Cortex of kidney (tissue), 1 donor: ENCODE measurements at places on chromosomes 3 and 15.

- DNase-seq, result no peak
Measured at GRCh38 chr3:102180280-102180931, 254.4 kb upstream of the ZPLD1 start.

DNA sequence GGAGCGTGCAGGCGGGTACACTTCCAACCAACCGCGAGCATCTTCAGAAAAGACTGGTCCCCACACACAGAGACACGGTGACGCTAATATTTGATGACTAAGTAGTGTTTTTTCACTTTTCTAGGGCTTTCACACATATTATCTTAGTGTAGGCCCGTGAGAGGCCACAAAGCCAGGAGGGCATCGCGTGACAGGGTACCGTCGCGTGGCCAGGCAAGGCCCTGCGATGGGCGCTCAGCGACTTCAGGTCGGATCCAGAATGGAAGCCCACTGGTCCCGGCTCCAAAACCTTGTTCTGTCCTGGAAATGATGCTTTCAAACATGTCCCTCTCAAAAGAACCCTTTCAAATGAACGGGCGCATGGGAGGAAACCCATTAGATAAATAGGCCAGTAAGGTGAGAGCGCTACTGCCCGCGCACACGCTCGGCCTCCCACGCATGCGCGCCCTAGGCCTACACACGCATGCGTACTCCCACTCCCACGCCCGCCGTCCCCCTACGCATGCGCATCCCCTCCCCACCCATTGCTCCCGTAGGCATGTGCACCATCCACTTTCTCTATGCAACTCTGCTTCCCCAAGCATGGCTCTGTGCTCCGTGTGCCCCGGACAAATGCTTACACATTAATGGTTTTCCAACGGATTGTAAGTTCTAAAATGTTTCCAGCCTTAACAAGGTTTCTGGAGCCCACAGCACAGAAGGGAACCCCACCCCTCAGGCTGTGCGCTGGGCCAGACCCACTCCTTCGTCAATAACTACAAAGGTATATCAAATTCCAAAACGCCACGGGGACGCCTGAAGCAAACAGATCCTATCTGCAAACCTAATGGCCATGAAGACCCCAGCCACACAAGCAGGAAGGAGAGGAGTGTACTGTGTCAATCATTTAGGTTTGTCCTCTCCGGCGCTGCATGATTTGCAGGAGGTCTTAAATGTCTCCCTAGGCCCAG is 72.1 kb downstream of the OCA2 start:
- no peak for DNase-seq

DNA sequence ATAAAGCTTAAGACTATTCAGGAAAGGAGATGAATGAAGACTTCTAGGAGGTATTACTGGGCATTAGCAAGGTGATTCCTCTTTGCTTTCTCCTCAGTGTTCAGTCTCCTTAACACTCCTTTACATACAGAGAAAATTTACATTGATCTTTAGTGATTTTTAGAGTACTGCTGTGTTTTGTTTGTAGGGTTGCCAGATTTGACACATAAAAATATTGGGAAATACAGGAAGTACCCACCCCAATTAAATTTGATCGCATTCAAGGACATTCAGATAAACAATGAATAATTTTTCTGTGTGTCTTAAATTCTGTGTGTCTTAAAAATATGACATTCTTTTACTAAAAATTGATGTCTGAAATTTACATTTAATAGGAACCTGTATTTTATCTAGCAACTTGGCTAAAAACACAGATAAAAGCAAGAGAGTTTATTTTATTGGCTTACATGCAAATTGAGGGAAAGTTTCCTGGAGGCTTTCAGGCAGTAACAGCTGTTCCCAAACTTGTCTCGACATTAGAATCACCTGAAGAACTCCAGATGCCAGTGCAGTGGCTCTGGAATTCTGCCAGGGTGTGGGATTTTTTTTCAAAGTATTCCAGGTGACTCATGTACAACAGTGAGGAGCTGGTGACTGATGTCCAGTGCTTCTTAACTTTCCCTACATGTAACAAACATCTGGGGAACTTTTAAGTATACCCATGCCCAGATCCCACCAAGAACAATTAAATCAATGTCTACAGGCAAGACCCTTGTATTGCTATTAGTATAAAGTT is 23.4 kb upstream of the PLOD2 start:
- DNase-seq, result no peak

DNA sequence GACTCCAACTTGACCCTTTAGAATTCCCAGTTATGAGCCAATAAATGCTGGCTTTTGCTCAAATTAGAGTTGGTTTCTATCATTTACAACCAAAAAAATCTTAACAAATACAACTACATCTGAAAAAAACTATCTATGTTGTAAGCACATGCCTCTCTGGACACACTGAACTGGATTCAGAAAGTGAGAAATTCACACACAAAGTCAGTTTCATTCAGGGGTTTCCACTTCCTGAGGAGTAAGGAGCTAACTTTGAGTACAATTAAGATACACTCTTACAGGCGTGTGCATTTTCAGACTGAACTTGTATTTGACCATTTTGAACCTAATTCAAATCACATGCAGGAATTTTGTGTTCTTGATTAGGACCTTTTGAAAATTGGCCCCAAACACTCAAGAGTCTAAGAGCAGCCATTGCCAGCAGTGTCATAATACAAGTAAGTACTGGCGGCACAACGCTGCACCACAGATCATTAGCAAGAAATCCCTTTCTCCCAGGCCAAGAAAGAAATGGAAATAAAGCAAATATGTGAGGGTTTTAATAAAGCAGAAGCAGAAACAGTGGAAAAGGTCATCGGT is 31.2 kb downstream of the LINS1 start:
- no peak for DNase-seq

GRCh38 chr3:122927726-122928125 is 99.8 kb downstream of the SEMA5B start:
- DNase-seq, result no peak

DNA sequence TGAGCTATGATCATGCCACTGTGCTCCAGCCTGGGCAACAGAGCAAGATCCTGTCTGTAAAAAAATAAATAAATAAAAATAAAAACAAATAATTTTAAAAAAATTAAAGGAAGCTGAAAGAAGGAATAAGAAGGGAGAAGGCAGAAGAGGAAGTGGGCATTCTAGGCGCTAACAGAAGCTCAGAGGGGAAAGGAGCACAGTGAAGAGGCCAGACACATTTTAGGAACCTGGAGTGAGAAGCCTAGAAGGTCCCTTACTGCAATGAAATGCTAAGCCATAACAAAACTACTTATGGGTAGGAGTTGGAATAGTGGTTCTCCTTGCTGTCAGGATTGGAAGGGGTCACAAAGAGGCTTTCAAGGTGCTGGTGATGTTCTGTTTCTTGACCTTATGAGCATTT is 64.0 kb downstream of the ITGB5 start:
- DNase-seq, result no peak

DNA sequence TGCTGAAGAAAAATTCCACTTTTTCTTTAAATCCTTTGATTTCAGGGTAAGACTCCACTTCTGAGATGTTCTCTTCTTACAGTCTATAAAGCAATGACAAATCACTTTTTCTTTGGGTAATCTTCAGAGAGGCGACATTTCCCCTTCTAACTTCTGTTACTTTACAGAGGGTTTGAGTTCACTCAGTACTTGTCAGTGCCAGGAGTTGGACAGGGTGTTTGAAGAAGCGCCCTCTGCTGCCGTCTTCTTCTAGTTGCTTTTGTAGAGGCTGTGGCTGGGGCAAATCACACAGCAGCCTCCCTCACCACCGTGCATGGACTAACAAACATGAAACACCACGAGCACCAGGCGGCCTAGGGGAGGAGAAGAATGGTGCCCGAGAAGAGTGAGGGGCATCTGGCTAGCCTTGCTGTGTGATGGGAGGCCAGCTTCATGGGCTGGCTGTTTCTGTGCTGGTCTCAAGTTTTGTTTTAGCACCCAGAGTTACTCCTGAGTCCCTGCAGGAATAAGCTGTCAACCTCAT is at the start of gene CD80:
TSS of gene CD80 (minus strand) at position 174 of the 523 bp plus-strand sequence. CDS start 1,886 bp downstream, outside the sequence.
- DNase-seq, result no peak

GRCh38 chr3:32106929-32107362 is 526 bp downstream of the GPD1L start:
- DNase-seq, result no peak

GRCh38 chr15:101256757-101257156 is 4.9 kb upstream of the CHSY1 start:
- no peak for DNase-seq

DNA sequence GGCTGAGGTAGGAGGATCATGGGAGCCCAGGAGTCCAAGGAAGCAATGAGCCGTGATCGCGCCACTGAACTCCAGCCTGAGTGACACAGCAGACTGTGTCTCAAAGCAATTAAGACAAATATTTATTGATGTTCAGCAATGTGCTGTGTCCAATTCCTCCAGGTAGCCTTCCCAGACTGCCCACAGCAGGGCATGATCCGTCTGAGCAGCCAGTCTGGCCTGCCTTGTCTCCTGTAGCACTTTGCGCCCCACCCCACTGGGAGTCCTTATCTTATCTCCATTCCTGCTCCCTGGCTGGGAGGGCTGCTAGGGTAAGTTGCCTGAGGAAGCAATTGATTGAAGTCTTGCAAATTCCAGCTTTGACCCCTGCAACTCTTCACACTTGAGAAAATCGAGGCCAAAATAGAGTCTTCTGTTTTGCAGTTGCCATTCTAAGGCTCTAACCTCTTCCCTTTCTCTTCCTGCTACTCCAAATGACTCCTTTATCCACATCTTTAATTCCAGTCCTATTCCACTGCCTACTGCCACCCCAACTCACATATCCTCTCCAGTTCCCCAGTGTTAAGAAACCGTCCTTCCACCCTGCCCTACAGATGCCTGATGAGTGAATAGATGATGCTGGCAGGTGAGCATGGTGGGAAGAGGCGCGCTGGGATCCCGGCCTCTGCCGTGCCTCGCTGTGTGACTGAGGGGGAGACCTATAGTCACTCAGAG is 26.9 kb upstream of the LCTL start:
- no peak for DNase-seq

DNA sequence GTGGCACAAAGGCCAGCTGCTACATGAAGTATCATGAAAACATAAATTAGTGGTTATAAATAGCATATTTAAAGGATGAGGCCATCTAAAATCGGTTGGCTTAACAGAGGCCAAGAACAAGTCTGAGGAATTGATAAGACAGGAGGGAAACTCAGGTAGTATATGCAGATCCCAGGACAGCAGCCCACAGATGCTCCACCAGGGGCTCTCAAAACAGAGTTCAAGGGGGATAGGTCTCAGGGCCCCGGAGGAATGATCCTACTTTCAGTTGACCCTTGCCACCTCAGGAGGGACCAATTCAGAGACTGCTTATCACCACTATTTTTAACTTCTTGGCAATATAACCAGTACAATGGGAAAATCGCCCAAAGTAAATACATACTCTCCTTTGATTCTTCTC is 56.8 kb downstream of the RORA start:
- DNase-seq, result no peak

DNA sequence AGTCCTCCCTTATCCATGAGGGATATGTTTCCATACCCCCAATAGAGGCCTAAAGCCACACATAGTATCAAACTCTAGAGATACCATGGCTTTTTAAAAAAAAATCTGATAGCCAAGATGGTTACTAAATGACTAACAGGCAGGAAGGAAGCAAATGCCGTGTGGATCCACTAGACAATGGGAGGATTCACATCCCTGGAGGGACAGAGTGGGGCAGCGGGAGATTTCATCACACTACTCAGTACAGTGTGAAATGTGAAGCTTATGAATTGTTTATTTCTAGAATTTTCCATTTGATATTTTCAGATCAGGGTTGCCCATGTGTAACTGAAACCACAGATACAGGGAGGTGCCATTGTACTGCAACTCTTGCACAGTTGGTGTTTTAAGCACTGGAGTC is 826.6 kb downstream of the SQOR start:
- no peak for DNase-seq

DNA sequence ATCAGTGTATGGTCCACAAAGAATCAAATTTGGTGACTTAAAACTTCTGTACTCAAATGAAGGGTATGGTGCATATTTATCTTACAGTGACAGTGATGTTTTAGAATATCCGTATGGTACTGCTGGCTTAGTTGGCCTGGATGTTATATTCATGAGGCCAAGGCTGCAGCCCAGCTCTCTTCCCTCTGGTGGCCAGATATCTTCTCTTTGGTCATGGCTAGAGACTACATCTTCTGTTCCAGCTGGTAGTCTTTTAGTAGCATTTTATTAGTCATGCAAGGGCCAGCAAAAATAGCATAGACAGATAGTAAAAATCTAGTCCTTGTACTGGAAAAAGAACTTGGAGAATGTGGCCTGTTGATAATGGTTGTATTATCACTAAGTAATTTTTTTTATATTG is 124.0 kb upstream of the ROPN1 start:
- DNase-seq, result no peak

GRCh38 chr3:160999274-160999673 is 105.9 kb downstream of the B3GALNT1 start:
- DNase-seq, result no peak

GRCh38 chr3:177294221-177294620 is 96.9 kb upstream of the TBL1XR1 start:
- no peak for DNase-seq

- DNase-seq, result no peak
Measured at GRCh38 chr3:12838179-12838965, 3.0 kb downstream of the RPL32 start.

GRCh38 chr15:66993874-66994696 is 71.3 kb upstream of the SMAD3 start:
- DNase-seq, result no peak

DNA sequence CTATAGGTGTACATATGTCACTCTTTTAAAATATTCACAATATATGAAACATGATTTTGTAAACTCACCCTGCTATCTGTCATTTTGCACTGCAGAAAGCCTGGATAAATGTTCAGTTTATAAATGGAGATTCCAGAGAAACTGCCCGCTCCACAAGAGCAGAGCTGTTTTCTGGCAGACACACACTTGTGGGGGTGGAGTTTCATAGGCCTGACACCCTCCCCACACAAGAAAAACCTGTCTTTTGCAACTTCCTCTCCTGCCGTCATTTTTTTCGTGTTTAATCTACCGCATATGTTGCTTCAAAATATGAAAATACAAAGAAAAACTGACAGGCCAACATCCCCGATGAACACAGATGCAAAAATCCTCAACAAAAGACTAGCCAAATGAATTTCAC is 479.0 kb downstream of the GABRG3 start:
- DNase-seq, result no peak

DNA sequence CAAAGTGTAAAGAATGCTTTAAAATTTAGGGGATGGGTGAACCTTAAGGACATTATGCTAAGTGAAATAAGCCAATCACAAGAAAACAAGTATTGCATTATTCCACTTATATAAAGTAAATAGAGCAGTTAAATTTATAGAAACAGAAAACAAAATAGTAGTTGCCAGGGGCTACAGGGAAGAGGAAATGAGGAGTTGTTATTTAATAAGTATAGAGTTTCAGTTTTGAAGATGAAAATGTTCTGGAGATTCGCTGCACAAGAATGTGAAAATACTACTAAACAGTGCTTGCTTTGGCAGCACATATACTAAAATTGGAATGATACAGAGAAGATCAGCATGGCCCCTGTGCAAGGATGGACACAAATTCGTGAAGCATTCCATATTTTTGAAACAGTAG is 32.0 kb downstream of the DNAH12 start:
- DNase-seq, result no peak

- no peak for DNase-seq
Measured at GRCh38 chr3:184234671-184235380, 5.4 kb downstream of the VWA5B2 start.
